Muscle of leg (tissue), 16 donors: ENCODE measurements at places on chromosomes 3 and 15.

DNA sequence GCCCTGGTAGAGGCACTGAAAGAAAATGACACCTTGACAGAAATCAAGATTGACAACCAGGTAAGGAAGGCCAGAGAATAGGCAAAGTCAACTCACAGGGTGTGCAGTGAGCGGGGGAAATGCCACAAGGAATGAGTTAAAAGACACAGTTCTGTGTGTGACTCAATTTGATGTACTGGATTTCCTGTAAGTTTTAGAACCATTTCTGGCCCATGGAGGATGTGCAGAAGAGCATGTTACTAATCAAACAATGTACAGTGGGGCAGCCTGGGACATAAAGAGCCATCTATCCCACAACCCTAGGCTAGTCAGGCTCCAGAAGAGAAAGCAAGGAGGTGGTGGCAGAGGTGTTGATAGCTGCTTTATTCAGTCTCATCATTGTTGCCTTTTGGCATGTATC, 31.2 kb upstream of the TMOD3 start:
- DNase-seq = no peak

- DNase-seq = no peak
Observed at GRCh38 chr15:35047996-35048395, 37.1 kb downstream of the NANOGP8 start.

DNA sequence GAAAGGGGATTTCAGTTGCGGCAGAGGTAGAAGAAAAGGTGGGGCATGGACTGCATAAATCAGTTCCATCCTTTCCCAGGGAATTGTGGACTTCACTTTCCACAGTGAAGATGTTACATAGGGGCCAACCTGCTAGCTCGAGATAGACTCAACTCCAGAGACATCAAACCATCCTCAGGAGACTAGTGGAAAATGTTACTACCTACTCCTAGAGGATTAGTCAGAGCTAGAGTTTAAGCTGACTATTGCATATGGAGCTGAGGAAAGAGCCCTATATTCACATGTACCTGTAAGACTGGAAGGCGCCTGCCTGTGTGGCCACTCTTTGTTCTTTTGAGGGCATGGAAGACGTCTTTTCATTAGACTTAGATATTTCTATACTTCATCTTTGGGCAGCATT, 69.2 kb downstream of the KLHL25 start:
- DNase-seq = no peak

GRCh38 chr15:79539401-79539800, 107.3 kb downstream of the MINAR1 start:
- peak; percentile 82 for DNase-seq

DNA sequence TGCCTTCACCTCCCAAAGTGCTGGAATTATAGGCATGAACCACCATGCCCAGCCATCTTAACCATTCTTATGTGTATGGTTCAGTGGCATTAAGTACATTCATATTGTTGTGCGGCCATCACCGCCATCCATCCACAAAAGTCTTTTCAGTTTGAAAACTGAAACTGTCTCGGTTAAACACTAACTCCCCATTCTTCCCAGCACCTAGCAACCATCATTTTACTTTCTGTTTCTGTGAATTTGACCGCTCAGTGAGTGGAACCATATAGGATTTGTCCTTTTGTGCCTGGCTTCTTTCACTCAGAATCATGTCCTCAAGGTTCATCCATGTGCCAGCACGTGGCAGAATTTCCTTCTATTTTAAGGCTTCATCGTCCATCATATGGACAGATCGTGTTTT, 5.8 kb downstream of the MCM2 start:
- DNase-seq = no peak
